Gastrocnemius medialis (tissue), 4 donors: ENCODE measurements at places on chromosomes 7 and 10. TPM values are rescaled to one million over a fixed set of nuclear protein-coding genes. Genes with fewer than 3 reads are reported as not detected.
A peak's percentile ranks its signal among the peaks of the same experiment; 100 is the strongest.

Gene PRKCQ
- total RNA-seq, result 70.7 TPM

Gene CALML5
- total RNA-seq, result not detected

Gene SRRM3
- total RNA-seq, result 0.53 TPM

Gene SKIDA1
- total RNA-seq, result not detected

Gene ADAM8
- total RNA-seq, result 1.3 TPM

Gene TEX47
- not detected for total RNA-seq

Gene RNF148
- not detected for total RNA-seq

Gene UPK3BL1
- total RNA-seq, result 17.4 TPM

Gene INTS15
- 22.2 TPM for total RNA-seq

Gene C7orf57
- total RNA-seq, result not detected

GRCh38 chr7:41297166-41297565, 405.7 kb downstream of the INHBA start:
- no peak for DNase-seq

DNA sequence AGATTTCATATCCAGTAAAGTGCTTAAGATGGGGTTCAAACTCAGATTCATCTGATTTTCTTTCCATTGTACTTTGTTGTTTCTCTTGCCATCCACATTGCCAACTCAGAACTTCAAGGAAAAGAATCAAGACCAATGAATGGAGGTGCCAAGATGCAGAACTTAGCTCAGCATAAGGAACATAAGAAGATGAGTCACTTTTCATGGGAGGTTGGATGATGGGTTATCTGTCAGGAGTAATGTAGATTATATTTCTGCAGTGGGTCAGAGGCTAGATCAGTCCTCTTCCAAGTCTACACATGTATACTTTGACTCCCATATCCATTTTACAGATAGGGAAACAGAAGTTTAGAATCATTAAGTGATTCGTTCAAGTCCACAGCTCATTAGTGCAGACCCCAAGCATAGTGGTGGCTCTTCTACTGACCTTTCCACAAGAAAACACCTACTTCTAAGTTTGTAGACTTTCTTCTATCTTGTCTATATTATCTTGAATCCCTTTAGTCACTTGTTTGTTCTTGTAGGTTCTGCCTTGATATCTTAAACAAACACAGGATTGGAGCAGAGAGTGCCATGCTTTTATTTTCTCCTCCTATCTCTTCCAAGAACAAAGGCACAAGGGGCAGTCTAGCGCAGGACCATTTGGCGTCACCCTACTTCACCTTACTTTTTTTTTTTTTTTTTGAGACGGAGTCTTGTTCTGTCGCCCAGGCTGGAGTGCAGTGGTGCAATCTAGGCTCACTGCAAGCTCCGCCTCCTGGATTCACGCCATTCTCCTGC, 14.0 kb upstream of the ADD3 start:
- no peak for DNase-seq

DNA sequence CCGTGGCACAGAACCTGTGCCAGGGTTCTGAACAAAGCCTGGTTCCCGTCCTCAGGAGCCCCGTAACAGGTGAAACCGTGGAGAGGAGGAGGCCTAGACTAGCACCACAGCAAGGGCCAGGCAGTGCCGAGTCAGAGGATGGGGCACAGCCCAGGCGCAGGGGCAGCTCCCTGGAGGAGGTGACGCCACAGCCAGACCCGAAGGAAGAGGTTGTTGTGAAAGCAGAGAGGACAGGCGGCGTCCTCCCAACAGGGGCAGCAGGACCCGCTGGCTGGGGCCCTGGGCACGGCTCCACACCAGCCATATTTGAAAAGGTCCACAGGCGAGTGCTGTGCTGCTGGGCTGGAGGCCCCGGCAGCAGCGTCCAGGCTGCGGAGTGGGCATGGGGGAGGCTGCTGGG, 25.7 kb downstream of the DAGLB start:
- DNase-seq, result no peak

- no peak for DNase-seq
These were observed 3.0 kb upstream of the NCAPG2 start for GRCh38 chr7:158707610-158708009.

DNA sequence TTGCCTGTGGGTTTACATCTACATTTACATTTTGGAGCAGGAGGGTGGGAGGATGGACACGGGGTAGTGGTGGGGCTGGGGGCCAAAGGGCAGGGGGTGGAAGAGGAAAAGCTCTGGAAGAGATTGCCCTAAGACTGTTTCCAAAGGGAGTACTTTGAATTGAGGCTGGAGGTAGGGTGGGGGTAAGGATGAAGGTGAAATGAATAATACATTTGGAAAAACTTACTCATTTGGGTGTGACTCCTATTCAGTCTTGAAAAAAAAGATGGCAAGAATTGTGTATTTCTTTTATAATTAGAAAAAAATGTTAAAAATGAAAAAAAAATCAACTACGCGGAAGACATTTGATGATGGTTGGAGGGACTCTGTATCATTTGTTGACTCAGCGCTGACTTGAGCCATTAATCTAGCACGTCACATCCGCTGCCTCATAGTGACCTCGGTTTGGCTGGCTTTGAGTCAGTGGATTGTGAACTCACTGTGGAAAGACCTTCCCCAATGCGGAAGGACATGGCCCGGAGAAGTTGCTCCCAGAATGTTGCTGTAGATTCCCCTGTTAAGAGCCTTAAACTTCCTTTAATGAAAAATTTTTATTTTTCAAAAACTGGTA, 2.8 kb downstream of the FAM180A start:
- DNase-seq, result peak; percentile 34

GRCh38 chr7:20159226-20159747, 57.9 kb downstream of the MACC1 start:
- DNase-seq, result no peak

- peak; percentile 55 for DNase-seq
These were observed 220.0 kb upstream of the KCND2 start for GRCh38 chr7:120052884-120053382.

DNA sequence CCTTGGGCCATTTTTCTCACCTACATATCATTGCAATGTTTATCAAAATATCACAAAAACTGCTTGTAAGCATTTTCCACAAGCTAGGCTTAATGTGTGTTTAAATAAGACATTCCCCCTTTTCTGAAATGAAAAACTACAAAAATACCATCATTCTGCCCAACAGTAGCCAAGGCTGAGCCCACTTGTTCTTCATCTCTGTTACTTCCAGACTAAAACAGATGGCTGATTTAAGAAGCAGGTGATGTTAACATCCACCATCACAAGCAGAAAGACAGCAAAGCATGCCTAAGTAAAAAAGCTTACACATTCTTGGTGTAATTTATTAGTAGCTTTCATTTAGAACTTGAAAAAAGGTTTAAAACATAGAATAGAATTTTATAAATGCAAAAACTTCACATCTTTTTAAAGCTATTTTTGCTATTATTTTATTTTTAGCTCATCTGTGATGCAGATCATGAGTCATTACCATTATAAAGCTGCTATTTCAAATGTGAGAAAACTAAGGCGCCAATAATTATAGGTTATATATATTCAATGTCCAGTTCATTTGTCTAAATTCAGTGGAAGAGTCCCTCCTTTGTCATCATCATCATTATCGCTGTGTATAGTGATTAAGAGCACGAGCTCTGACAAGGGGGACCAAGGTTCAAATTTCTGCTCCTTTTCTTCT, 109.4 kb downstream of the RELN start:
- DNase-seq, result no peak

DNA sequence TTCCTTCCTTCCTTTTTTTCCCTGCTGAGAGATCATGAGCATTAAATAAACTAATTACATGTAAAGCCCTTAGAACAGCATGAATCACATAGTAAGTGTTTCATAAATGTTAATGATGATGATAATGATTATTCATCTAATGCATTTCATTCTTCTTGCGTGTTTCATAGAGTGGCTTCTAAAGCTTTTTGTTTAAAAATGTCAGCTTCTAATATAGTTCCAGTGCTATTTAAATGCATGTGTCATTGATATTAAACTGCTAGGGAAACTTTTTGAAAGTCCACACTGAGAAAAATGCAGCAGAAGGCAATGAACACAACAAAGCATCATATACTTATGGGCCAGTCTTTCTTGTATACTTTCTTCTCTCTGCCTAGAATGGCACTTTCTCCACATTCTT, 894.8 kb downstream of the REEP3 start:
- no peak for DNase-seq

DNA sequence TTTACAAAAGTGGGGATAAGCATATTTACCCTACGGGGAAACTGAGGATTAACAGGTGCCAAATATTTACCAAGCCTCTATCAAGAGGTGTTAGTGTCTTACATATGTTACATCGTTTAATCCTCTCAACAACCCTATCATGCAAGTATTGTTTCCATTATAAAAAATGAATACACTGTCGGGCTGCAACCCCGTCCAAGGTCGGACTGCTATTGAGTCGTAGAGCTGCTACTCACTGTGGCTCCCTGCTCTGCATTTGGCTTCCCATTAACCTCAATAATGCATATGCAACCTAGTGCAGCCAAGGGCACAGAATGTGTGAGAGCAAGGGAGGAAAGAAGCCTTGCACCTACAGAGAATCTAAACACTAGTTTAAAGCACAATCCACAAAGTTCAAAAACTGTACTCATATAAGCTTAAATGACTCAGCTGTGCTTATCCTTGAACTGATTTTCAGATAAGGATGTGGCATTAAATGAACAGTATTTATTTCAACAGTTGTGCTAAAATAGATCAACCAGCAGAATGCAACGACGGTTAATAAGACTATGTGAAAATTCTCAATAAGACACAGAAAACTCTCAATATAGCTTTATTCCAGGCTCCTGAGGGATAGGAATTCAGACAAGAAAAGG, 49.9 kb downstream of the UBE2H start:
- no peak for DNase-seq

DNA sequence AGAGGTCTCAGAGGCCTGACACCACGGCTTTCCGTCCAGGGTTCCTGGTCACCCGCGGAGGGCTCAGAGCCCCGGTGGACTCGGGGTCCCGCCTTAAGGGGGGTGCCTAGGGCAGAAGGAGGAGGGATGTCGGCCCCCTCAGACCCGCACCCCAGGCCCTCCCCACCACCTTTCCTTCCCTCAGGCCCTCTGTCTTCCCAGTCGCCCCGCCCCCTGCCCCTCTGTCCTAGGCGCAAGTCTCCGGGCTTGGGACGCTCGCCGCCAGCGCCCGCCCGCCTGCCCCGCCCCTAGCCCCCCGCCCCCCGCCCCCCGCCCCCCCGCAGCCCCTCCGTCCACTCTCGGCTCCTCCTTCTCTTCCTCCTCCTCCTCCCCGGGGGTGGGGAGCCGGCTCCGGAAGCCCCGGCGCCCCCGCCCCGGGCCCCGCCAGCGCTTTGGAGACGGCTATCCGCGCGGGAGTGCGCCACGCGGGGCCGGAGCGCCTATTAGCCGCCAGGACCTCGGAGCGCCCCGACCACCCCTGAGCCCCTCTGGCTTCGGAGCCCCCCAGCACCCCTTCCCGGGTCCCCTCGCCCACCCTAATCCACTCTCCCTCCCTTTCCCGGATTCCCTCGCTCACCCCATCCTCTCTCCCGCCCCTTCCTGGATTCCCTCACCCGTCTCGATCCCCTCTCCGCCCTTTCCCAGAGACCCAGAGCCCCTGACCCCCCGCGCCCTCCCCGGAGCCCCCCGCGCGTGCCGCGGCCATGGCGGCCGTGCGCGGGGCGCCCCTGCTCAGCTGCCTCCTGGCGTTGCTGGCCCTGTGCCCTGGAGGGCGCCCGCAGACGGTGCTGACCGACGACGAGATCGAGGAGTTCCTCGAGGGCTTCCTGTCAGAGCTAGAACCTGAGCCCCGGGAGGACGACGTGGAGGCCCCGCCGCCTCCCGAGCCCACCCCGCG, at the start of gene AEBP1:
Gene AEBP1, plus strand, starts transcription at position 423 of the 937 bp plus-strand sequence. Its CDS starts 321 bp downstream, at position 744.
- no peak for DNase-seq

- no peak for DNase-seq
These were observed 88.9 kb downstream of the MYOF start for GRCh38 chr10:93393211-93393610.

DNA sequence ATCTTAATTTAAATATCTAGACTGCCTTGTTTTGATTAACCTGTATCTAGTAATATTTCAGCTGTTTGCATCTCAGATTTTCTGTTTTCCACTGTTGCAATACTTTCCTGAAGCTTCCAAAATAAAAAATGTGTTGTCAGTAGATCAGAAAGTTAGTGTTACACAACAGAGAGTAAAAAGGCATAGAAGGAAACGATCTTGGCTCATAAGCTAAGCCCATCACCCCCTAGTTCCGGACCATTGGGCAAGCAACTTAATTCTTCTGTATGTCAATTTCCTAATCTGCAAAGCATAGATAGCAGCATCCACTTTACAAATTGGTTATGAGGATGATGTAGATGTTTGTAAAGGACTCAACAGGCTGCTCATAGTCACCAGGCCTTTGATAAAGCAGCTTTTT, 4.4 kb downstream of the PON3 start:
- DNase-seq, result no peak

- no peak for DNase-seq
These were observed 18.8 kb upstream of the PDCD4 start for GRCh38 chr10:110852947-110853346.

- no peak for DNase-seq
These were observed 604.1 kb upstream of the FOXK1 start for GRCh38 chr7:4077980-4078379.

GRCh38 chr7:96997512-96998032, 7.8 kb upstream of the DLX6 start:
- DNase-seq, result no peak

DNA sequence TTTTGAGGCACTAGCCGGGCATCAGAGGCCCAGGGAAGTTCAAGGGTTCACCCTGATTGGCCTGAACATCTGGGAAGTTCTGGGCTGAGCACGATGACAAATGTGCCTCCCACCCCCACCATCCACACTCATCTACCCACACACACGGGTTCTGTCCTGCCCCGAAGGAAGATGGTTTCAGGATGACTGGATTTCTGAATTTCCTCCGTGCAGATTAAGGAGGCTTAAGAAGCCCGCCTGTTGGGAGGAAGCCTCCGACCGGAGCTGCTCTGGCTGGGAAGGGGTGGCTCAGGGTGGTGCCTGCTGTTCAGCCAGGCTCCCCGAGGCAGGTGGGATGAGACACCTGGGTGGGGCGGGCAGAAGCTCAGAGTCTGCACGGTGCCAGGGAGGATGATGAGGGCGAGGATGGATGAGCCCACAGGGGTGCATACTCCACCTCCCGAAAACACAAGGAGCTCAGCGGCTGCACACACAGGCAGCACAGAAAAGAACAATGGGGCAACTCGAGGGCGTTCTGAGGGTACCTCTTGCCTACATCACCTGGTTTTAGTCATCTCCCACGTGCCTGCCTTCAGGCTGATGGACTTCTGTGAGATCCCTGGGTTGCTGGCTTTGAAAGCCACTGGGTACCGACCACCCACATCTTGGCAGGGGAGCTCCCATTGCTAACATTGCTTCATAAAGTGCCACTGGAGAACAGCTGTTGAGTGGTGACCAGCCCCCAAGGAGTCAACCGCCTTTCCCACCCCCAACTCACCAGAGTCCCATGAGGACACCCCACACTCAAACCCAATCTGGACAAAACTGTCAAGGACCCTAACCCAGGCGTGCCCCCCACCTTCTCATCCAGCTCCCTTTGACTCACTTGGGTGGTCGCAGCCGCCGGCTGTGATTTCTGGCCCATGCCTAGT, 41.2 kb downstream of the CALML3 start:
- no peak for DNase-seq

- no peak for DNase-seq
These were observed 111.7 kb upstream of the CDK13 start for GRCh38 chr7:39838326-39838725.

GRCh38 chr10:83343676-83344075, 795.6 kb upstream of the GHITM start:
- DNase-seq, result no peak

- no peak for DNase-seq
These were observed 10.3 kb downstream of the MAT1A start for GRCh38 chr10:80279146-80279545.
